ENCODE measurements at places on chromosomes 5 and 9.

DNA sequence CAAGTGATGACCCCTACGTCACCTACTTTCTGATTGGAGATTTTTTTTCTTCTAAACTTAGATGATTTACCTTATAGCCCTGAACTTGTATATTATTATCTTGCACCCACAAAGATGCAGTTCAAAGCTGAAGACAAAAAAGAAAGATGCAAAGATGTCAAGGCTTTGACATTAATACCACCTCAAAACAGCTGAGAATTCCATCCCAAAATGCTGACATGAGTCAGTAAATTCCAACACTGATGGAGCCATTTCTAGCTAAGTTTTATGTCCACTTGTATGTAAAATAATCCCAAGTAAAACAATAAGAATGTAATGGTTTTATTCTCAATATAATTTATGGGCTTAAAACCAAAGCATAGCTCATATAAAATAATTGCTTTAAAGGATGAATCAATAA lies 91.5 kb upstream of the CDH9 start:
- no peak for DNase-seq

- no peak for DNase-seq
Observed at GRCh38 chr5:17398866-17399835, 98.9 kb upstream of the TAF11L2 start.

DNA sequence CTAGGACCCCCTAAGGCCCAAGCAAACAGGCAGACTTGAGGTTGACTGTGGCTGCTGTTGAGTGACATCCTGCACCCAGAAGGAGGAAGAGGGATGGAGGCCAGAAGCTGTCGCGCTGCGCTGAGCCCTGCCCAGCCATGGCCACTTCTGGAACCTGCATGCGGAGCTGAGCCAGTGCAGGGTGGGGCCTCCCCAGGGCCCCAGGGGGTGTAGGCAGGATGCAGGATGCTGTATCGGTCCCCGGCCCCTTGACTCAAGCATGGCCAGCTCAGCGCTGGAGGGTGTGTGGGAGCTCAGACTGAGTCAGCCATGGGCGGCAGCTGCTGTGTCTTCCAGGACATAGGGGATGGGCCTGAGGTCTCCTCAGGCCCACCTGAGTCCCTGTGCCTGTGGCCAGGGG lies 26.9 kb downstream of the GLT6D1 start:
- no peak for DNase-seq

- no peak for DNase-seq
Observed at GRCh38 chr5:153543959-153544470, 53.5 kb downstream of the GRIA1 start.

GRCh38 chr9:87300915-87301314 lies 196.8 kb upstream of the DAPK1 start:
- DNase-seq: no peak

- no peak for DNase-seq
Observed at GRCh38 chr9:93693129-93693528, 116.7 kb downstream of the PHF2 start.

- no peak for DNase-seq
Observed at GRCh38 chr9:98038958-98039357, 17.6 kb upstream of the NANS start.

- DNase-seq: no peak
Observed at GRCh38 chr9:21053851-21054250, 22.4 kb upstream of the HACD4 start.

DNA sequence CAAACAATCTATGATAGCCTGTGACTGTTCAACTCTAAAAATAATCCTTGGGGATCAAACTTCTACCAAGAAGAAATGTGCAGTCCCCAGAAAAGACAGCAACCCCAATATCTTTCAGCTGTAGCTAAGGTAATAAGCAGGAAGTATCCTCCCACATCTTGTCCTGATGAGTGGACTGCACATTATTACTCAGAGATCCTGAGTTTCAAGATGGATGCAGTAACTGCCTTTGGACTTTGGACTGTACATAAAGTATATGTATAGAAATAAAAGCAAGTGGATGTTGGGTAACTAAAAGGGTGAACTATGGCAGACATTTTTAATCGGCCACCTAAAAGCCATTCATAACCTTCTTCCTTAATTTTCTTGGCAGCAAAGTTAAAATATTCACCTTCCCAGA lies 45.1 kb downstream of the SMIM23 start:
- DNase-seq: no peak

DNA sequence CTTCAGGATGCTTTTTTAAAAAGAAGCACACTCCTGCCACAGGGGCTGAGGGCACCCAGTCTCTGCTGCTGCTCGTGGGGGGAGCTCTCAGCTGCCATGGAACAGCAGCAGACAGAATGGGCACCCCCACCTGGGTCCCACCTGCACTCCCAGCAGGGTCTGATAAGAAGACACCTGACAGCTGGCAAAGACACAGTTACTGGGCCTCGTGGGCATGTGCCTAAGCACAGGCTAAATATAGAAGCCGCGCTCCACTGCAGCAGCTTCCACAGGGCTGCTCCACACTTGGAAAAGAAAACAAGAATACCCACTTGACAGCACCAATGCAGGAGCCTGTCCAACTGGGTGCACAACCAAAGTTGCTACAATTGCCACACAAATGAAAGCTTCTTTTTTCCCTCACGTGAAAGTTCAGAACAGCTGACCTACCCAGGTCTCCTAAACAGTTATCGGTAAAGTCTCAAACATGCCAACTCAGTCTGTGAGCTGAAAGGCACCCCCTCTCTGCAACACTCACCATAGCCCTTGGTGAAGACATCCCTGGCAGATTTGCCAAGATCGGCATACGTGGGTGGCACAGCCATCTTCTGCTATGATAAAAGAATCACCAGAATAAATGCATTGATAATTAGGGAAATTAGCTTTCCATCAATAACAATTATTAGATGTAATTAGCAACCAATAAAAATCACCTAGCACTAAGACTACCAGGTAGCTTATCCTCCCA lies 12.2 kb downstream of the VDAC1 start:
- DNase-seq: no peak

GRCh38 chr9:128068386-128069205 lies 564 bp downstream of the SLC25A25 start:
- DNase-seq: no peak

DNA sequence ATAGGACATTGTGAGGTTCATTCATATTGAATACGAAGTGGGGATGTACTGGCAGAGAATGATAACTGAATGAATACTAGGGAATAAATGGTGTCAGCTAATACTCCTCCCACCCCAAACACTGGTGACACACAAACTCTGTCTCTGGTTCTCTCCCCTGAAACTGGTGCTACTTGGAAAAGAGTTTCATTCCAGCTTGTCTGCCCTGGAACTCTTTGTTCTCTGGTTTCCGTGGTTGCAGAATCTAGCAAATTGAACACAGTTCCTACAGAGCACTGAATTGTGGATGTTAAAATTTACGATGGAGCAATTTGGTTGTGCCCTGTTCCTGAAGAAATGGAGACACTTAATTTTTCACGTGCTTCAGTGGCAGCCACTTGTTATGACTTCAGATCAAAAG lies 181.7 kb downstream of the KCTD16 start:
- no peak for DNase-seq

- no peak for DNase-seq
Observed at GRCh38 chr9:107760469-107761242, 271.1 kb upstream of the KLF4 start.

- DNase-seq: no peak
Observed at GRCh38 chr5:116212225-116212624, 127.4 kb downstream of the COMMD10 start.

- DNase-seq: no peak
Observed at GRCh38 chr5:134937526-134937925, 30.2 kb upstream of the CATSPER3 start.

DNA sequence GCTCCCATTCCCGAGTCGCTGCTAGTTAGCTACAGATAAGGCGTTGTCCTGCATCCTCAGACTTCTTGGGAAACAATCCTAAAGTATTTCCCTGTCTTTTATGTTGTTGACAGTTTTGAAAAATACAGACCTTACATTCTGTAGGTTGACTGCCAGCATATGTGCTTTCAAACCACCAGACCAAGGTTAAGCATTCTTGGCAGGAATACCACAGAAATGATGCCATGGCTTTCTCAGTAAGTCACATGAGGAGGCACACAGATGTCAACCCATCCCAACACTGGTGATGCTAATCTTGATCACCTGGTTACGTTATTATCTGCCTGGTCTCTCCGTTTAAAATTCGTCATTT lies 871 bp downstream of the GLE1 start:
- no peak for DNase-seq
